Stimulated activated CD4-positive, alpha-beta T cell treated with anti-CD3 and anti-CD28 coated beads, TNF-alpha, amount 100 ng/mL, for 24 hours (primary cell): ENCODE measurements at places on chromosomes 11 and 22.

- no peak for DNase-seq
Observed at GRCh38 chr11:110951037-110951949, 239.1 kb upstream of the ARHGAP20 start.

DNA sequence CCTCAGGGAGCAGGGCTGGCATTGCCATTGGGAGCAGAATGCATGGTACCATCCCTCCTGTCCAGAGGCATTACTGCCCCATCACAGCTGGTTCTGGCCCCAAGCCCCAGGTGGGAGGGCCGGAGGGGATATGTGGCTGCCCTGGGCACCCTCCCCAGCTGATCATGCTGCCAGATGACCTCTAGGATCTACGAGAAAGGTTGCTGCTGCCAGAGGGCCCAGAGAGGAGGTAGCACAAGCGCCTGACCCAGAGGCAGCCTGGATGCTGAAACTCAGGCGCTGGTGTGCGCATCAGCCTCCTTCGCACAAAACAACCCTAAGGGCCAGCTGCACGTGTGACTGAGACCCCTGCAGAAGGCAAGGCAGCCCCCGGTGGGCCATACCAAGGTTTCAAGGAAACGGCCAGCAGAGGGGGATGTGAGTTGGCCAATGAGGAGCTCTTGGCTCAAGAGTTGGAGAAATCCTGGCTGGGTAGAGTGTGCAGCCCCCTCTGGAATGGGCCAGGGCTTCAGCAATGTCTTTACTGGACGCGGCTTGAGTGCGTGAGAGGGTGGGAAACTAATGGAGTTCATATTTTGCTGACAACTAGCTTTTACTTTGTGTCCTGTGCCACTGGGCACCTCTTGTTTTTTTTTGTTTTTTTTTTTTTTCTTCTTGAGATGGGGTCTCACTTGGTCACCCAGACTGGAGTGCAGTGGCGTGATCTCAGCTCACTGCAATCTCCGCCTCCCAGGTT, 88.3 kb upstream of the PARVA start:
- DNase-seq: no peak

GRCh38 chr22:17920145-17920605, 104.2 kb downstream of the MICAL3 start:
- no peak for DNase-seq

- no peak for DNase-seq
Observed at GRCh38 chr22:26322179-26322905, 106.7 kb upstream of the ASPHD2 start.

DNA sequence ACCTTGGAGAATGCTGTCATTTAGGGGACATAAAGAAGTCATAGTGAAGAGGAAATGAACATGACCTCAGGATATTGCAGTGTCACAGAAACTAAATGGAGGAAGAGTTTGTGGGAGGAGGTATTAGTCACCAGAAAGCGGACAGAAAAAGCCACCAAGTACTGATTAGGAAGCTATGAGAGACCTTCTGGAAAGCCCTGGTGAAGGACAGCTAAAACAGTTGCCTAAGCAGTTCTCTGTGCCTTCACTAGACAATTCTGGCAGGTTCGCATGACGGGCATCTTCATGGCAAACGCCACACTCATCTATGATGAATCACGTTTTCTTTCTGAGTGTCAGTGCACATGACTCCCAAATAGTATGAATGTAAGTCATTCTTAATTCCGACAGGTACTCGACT, 325.8 kb downstream of the C11orf87 start:
- no peak for DNase-seq

DNA sequence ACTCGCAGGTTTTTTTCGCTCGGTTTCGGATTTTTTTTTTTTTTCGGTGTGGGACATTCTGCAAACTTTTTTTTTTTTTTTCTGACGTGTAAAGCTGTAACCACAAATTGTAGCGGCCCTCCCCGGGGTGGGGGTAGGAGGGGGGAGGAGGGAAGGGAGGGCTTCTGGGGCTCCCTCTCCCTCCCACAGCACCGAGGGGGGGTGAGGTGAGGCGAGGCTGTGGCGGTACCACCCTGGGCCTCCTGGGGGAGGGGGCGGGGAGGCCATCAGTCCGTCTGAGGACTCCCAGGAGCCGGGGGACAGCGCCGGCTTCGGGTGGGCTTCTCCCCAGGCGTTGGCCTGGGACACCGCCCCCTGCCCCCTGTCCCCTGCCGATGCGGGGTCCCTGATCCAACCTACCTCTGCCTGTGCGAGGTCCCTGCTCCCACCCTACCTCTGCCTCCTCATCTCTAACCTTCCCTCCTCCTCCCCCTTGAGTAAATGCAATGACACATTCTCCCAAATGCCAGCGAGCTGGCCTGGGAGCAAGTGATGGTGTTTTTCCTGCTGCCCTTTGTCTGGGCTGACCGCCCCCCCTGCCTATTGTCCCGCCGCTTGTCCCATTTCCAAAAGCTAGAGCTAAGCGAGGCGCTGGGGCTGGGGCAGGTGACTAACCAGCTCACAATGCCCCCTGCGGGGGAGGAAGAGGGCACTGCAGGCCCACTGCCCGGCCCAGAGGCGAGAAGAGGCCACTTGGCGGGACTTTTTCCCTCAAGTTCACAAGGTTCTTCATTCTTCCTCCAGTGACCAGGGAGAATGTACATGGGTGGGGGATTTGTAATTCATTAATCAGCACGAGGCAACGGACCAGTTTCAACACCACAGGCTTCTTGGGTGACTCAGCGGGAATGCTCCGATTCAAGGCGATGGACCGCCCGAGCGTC, 511 bp upstream of the CLCF1 start:
- no peak for DNase-seq

DNA sequence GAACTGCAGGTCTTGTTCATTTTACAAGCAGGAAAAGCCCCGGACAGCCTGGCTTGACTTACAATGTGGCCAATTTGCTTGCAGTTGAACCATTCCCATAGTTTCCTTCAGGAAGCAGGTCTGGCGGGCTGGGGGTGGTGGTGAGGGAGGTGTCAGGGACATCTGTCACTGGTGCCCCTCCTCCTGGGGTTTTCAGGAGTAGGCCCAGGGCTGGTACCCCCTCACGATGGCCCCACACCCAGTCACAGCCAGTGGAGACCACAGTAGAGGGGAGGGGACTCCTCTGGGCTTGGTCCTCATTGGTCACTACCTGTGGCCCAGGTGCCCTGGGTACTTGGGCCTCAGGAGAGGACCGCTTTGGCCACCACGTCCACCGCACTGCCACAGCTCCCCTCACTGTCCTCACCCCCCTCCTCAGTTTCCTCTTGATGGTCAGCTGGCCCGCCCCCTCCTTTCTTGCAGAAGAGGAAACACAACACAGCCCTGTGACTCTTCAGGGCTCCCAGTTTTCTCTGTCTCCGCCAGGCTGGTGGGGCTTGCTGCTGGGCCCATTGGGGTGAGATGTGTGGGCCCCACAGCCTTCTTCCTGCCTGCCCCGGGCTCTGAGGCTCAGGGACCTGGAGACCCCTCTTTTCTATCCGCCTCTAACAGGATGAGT, 39.8 kb upstream of the SHISAL1 start:
- DNase-seq: no peak

GRCh38 chr11:86670181-86670580, 2.2 kb downstream of the ME3 start:
- no peak for DNase-seq

GRCh38 chr11:127862406-127862805, 725.0 kb downstream of the ETS1 start:
- no peak for DNase-seq

- DNase-seq: no peak
Observed at GRCh38 chr11:67029146-67029545, 6.2 kb downstream of the SYT12 start.

DNA sequence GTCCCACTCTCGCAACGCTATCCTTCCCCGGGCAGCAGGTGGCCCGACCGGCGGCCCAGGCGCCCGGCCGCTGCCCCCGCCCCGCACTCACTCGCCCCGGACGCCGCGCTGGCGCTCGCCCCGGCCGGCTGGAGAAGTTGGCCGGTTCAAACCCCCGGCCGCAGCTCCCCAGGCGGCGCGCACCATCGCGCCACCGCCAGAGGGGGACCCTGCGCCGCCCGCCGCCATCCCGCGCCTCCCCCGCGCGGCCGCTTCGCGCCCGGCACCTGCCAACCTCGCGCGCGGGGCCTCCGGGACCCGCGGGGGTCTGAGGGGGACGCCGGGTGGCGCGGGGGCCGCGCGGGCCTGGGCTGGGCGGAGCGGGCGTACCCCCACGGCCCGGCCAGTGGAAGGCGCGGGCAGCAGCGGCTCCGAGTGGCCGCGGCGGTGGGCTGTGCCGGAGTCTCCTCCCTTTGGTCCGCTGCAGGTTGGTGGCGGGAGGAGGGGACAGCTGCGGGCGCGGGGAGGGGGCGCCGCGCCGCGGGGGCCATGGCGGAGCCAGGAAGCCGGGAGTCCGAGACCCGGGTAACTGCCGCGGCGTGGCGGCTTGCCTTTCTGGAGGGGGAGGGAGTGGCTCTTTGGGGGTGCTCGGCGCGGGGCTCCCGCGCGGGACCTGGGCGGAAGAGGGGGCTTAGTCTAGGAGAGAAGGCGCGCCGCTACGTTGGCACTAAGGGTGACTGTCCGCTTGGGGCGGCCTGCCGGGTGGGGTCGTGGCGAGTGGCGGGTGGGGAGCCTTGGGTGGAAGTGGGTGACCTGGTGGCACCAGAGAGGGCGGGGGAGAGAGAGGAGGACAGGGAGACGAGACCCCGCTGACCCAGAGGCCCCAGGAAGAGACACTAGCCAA, at the start of the genes MPST and TST:
MPST (plus strand) TSS at position 434 of the 883 bp plus-strand sequence; CDS start at position 529, 95 bp downstream.
TST (minus strand) TSS at position 139 of the 883 bp plus-strand sequence. CDS start 715 bp downstream, outside the sequence.
- DNase-seq: no peak

- no peak for DNase-seq
Observed at GRCh38 chr22:40030758-40031095, 36.0 kb downstream of the FAM83F start.

DNA sequence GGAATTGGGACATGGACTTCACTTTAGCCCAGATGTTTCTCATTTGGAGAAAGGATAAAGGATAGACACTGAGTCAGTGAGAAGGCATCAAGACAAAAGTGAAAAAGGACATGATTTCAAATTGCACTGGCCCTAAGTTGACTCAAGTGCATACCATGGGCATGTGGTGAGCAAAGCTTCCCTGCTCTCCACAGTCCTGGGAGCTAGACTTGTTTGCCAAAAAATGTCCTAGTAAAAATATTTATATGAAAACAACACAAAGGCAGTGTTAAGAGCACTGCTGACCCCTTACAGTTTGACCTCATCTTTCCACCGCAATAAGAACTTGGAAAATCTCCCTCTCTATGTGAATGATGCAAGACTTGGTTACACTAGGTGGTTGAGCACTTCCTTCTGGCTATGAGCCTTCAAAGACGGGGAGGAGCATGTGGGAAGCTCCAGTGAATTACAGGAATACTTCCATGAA, 46.5 kb upstream of the FIBIN start:
- no peak for DNase-seq

- no peak for DNase-seq
Observed at GRCh38 chr11:128261011-128261421, 326.3 kb downstream of the ETS1 start.

DNA sequence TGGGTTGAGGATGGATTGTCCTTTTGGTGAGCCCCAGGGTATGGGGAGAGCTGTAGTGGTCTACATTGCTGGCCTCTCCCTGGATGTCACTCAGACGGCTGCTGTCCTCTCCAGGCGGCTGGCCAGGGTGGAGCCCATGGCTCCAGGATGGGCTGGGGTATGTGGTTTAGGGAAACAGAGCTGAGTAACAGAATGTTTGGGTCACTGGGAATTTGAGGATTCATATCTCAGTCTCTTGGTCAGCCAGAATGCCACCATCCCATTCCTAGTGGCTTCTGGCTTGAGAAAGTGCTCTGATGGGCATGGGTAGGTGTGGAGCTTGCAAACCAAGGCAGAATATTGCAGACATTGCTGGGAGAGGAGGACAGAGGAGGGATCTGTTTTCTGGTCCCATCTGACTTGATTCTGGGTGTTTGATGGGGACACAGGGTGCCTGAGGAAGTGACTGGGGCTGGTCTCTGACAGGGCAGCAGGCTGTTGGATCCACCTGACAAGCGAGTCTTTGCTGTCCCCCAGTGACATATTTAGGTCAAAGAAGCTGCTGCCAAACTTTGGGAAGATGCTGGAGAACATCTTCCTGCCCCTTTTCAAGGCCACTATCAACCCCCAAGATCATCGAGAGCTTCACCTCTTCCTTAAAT, 41.4 kb downstream of the AMPD3 start:
- no peak for DNase-seq

DNA sequence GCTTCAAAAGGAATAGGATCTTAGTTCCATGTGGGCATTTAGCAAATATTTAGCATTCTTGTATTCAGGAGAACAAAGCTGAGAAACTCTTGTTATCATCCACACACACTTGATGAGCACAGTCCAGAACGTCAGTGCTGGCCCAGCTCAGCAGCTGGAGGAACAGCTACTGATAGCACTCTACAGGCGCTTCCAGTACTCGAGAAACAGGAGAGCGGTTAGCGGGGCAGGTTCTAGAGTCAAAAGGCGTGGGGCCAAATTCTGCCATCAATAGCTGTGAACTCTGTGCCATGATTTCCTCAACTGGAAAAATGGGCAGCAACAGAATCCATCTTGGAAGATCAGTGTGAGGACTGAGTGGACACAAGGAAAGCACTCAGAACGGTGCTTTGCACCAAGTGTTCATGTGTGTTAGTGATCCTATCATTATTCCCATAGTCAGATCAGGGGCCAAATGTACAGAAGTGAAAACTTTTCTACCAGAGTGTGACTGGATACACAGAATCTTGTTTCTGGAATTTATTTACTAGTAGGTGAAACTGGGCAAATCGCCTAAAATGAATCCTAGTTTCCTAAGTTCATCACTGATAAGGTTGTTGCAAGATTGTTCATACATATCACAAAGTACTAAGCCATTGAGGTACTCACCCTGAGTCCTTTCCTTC, 3.2 kb downstream of the JOSD1 start:
- no peak for DNase-seq

DNA sequence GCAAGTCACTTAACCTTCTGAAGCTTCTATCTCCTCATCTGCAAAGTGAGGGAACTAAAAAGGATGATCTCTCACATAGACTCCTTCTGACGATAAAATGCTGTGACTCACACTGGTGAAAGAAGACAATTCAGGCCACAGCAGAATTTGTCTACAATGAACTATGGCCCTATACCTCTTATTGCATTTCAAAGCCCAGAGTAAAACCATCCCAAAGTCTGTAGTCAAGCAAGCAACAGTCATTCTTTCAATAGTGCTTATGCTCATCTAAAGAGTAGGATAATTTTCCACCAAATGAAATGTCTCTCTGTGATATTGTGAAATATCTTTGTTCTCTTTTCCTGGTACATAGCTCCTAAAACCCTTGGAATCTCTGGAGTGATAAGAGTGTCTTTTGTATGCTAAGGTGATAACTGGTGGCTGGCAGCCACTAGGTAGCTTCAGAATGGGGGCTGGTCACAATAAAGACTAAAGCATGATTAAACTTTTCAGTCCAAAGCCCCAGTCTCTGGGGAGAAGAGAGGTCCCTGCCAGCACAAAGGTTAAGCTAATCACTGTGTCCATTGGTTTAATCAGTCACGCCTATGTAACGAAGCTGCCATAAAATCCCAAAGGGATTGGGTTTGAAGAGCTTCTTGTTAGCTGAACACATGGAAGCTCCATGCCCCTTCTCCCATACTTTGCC, 30.8 kb downstream of the SYTL2 start:
- no peak for DNase-seq

DNA sequence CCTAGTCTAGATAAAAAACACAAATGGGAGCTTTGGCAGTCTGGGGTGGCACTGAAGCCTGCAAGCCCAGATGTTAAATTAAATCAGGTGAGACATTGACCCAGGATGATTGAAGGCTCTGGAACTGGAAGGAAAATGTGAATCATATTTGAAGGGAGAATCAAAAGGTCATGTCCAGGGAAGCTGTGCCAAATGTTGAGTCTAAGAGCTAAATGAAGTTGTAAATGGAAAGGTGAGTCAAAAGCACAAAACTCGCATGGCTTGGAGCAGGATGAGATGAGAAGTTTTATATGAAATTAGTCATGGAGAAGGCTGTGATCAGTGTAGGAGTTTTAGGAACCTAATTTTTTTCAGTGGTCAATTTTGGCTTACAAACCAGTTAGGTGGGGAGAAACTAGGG, 301.1 kb downstream of the BLID start:
- no peak for DNase-seq

GRCh38 chr11:73734993-73735392, 25.9 kb downstream of the RAB6A start:
- DNase-seq: no peak
